ENCODE measurements at places on chromosomes 11 and 22.

DNA sequence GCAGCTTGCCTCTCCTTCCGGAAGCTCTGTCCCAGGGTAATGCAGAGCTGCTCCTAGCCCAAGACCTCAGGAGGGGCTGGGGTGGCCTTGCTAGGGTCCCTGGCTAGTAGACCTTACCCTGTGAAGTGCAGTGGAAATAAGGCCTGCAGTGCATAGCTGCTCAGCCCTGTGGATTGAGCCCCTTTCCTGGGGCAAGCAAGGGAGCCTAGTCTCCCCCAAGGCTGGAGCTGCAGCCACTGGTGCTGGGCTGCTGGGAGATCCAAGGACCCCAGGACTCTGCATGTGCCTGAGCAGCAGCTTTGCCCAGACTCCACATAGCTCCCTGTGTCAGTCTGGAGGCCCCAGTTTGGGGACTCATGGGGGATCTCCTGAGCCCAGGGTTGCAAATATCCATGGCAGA is 57.9 kb downstream of the FANCF start:
- no peak for DNase-seq

- no peak for DNase-seq
Measured at GRCh38 chr11:1768141-1768469, 4.4 kb upstream of the CTSD start.

DNA sequence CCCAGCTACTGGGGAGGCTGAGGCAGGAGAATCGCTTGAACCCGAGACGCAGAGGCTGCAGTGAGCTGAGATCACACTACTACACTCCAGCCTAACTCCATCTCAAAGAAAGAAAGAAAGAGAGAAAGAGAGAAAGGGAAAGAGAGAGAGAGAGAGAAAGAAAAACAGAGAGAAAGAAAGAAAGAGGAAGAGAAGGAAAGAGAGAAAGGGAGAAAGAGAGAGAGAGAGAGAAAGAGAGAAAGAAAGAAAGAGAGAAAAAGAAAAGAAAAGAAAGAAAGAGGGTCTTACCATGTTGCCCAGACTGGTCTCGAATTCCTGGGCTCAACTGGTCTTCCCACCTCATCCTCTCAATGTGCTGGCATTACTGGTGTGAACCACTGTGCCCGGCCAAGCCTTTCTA is 22.3 kb downstream of the FBLN1 start:
- no peak for DNase-seq

DNA sequence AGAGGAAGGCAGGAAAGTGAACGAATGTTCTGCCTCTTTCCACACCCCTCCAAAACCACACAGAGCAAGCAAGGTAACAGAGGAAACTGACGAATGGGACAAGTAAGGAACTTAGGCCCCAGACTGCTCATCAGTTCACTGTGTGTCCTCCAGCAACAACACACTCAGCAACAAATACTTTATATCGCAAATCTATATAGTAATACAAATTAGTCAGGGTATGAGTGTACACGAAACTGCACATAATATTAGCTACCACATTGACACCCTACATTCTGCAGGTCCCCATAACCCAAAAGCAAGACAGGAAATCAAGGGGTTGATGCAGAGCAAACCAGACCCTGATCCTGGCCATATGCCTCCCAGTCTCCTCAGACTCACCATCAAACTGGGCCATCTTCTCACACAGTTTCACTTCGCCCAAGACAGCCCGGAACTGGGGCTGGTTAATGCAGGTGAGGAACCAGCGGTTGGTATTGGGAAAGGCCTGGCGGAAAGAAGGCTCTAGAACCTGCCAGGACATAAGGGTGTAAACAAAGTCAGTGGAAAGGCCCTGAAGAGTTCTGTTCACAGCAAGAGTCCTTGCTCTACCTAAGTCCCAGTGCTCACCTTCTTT is 6.6 kb downstream of the EEF1G start:
- no peak for DNase-seq

- no peak for DNase-seq
Measured at GRCh38 chr11:6196396-6196795, 2.6 kb upstream of the OR52W1 start.

DNA sequence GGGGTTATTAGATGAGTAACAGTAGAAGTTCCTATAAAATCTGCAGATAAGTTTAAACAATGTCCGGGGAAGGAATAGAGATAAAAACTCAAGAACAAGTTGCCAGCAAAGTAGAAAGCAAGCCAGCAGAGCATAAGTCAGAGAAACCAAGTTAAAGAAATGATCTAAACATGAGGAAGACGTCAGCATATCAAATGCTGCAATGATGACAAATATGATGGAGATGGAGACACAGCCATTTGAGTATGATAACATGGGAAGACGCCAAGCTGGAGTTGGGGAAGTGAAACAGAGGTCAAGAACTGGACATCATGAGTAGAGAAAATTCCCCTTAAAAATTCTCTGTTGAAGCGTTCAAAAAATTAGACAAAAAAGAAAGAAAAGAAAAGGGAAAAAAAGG is 571.5 kb downstream of the CNTN5 start:
- no peak for DNase-seq

- DNase-seq, result no peak
Measured at GRCh38 chr11:27201454-27202302, 161.1 kb downstream of the BBOX1 start.

DNA sequence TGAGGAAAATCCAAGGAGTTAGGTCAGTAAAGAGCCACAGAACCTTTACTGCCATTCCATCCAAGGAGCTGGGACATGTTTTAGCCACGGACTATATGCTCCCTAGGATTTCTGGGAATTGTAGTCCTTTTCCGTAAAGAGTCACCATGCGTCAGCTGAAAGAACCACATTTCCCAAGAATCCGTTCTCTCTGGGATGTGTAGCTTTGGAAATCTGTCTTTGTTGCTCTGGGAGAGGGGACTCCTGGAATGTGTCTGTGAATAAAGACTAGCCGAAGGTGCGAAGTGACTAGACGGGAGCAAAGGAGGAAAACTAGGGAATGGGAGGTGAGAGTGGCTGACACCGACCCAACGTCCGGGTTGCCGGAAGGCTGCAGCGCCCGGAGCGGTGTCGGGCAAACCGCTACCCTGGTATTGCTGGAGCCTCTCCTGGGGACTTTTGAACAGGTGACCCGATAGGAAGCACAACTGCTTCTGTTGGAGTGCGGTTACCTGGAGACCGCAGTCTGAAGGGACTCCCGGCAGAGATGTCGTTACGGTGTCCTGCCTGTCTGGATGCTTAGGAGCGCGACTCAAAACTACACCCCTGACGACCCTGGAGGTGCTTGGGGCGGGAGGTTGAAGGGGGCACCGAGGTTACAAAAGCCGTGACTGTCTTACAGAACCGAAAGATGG is at the start of gene IFTAP:
IFTAP (plus strand) TSS at position 187 of the 674 bp plus-strand sequence. CDS start 15,602 bp downstream, outside the sequence.
- DNase-seq, result peak; percentile 94

- no peak for DNase-seq
Measured at GRCh38 chr11:2525941-2526807, 81.4 kb downstream of the KCNQ1 start.

DNA sequence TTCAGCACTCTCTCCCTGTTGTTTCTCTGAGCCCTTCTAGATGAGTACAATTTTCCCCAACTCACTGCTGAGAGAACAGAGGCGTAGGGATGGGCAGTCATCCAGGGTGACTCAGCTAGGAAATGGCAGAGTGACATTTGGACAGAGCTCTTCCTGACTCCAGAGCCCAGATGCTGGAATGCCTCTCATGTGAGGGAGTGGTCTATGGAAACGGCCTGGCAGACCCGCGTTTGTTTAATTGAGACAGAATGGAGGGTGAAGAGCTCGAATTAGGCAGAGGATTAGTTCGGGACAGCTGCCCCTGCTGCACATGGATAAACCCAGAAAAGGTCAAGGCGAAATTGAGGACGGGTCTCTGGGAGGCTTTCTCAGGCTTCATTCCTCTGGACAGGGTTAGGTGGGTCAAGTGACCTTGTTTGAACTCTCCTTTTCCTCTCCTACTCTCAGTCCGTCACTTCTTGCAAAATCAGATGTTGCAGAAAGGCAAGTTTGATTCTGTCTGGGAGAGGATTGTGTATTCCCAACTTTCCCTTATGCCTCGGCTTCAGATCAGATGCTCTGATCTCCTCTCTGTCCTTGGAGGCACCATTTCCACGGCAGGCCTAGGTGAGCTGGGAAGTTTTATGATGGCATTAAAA is 7.6 kb upstream of the LMO2 start:
- DNase-seq, result peak; percentile 98

- no peak for DNase-seq
Measured at GRCh38 chr11:36620246-36620645, 22.2 kb upstream of the RAG2 start.

GRCh38 chr11:70186936-70187335 is 16.2 kb upstream of the FADD start:
- no peak for DNase-seq

DNA sequence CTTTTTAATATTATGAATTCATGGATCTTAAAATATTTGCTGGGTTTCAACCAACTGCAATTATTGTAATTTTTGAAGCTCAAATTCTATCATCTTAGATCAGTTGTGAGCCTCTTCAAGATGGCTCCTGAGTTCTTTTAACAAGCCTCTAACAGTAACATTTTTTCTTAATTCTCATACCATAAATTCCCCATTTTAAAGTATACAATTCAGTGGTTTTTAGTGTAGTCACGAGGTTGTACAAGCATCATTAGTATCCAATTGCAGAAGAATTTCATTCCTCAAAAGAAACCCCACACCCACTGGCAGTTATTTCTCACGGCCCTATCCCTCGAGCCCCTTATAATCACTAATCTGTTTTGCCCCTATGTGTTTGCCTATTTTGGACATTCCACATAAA is 270.8 kb downstream of the SBF2 start:
- DNase-seq, result no peak

DNA sequence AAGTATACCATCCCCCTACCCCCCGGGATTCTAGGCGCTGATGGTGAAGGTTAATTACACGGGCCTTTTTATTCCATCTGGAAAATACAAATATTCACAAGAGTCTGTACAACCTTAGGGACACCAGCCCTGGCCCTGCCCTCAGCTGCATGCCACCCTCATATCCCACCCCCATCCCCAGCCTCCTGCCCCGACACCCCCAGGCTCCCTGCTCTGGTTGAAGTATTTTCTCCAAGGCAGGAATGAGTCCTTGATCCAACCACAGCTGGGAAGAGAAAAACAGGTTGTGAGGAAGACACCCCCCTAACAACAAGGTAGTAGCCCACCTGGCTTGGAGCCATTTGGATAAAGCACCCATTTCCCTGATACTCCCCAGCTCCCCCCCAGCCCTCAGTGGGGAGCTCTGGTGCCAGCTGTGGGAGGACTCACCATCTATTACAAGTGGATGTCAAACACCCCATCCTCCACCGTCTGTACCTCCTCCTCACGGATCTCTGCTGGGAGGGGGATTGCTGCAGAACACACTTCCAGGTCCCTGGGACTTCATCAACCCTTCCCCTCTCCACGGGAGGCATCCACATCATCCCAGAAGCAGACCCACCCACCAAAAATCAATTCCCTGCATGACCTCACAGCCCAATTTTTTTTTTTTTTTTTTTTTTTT is 4.0 kb upstream of the NRXN2 start:
- no peak for DNase-seq

DNA sequence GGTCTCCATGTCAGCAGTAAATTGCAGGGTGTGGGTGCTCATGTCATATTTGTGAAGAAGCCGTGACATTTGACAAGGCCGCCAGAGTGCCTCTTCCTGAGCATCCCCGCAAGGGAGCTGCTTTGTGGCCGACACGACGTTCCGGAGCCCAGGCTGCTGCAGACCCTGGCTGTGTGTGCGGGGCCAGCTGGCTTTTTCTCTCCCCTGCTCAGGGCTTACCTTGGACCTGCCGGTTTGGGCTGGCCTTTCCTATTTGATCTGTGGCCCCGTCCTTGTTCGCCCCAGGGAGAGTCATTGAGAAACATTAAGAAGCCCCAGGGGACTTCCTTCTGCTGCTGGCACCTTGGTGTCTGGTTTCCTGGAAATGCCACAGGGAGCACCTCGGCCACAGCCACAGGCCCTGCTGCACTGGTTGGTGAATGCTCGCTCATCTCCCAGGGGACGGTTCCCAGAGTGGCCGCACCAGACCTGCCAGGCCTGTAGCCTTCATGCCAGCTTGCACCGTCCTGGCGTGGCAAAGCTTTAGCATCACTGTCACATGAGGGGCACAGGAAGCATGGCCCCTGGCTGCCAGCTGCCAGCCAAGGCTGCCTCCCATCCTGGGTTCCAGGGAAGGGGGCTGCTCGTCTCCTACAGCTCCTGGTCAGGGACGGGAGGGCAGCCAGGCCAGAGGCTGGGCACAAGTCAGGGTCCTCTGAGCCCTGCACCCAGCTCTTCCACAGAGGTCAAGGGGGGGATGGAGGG is 5.4 kb downstream of the GRK2 start:
- no peak for DNase-seq

DNA sequence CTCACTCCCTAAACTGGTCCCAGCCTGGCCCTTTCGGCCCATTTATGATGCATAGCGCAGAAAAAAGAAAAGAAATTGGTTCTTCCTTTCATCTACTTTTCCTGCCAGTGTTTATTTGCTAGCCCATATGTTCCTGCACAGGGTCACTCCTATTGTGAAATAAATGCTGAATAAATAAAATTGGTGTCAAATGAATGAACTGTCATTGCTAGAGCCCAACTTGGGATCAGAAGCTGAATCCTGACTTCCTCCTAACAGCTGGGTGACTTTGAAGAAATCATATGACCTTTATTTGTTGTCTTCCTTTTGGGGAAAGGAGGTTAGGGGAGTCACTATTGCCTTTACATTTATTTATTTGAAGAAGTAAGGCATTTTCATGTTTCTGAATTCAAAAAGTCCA is 92.0 kb downstream of the PRR5L start:
- no peak for DNase-seq

All from endothelial cell of umbilical vein (primary cell).